Fibroblast of gingiva (primary cell): ENCODE measurements at places on chromosomes 4 and X.

DNA sequence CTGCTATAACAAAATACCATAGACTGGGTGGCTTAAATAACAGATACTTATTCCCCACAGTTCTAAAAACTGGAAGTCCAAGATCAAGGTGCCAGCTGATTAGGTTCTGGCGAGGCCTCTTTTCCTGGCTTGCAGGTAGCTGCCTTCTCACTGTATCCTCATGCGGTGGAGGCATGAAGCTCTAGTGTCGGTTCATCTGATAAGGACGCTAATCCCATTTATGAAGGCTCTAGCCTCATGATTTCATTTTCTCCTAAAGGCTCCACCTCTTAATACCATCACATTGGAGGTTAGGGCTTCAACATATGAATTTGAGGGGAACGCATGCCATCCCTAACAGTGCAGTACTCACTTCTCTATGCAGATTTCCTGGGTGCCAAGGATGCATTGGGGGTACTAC lies 57.9 kb upstream of the STIM2 start:
- DNase-seq: no peak

GRCh38 chr4:118962540-118962939 lies 73.9 kb downstream of the SYNPO2 start:
- no peak for DNase-seq

DNA sequence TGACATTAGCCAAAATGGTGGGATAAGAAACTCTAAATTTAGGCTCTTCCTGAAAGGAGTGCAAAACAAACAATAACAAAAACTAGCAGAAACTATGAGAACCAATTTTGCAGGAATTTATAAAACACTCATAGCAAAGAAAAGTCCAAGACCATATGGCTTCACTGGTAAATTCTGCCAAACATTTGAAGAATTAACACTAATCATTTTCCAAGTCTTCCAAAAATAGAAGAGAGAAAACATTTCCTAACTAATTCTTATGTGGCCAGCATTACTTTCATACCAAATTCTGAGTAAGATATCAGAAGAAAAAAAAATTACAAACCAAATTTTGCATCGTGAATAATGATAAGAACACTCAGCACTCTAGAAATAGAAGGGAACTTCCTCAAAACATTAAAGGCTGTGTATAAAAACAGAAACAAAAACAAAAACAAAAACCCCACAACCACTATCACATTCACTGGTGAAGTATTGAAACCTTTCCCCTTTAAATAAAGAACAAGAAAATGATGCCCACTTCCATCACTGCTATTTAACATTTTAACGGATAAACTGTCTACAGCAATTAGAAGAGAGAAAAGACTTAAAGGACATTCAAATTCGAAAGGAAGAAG lies 524.3 kb upstream of the GALNTL6 start:
- no peak for DNase-seq

DNA sequence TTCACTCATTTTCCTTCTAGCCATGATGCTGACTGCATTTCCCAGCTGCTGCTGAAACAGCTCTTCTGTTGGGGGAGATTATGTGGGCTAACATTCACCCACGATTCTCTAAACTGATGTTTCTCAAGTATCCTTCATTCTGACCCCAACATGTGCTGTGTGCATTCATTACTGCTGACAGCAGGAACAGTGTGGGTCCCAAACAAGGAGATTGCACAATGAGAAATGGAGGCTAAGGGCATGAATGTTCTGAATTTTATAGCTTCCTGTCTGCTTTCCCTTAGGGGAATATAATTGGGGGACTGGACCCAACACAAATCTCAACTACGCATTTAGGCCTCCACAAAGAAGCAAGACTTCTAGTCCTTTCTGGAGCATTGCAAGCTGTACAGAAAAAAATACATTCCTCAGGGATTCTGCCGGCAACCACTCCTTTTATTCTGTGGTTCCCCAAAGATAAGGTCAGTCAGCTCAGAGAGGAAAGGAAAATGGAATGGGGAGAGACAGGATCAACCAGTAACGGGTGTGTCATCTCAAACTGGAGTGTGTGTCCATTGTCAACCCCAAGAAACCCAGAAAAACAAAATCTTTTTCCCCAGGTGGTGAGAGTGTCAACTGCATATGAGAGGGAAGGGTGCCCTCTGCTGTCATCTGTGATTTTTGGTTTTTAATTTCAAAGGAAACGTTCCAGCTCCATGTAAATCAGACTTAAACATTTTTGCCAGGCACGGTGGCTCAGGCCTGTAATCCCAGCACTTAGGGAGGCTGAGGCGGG lies 81.5 kb upstream of the EGFL6 start:
- peak; percentile 88 for DNase-seq

DNA sequence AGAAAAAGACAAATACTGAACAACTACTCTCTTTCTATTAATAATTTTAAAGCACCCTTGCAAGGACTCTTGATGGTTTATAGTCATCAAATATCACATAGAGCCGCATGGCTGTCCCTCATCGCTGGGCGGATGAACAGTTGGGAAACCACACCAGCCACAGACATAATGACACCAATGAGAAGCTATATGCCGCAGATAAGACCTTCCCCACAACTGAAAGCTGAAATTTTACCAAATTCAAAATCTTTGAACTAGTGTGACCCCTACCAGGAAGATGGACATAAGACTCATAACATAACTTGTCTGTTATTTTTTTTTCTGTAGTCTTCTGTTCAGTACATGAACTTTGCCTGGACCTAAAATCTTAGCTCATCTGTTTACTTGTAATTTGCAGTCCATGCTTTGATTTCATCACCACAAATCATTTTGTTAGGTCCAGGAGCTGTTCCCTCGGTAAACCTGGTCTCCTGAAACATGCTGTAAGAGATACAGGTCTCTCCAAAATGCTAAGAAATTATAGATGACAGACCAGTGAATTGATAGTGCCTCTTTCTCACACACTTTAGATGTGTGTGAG lies 157.3 kb upstream of the RAPGEF2 start:
- DNase-seq: no peak

- DNase-seq: no peak
Measured at GRCh38 chr4:103118166-103118565, 18.5 kb upstream of the BDH2 start.

DNA sequence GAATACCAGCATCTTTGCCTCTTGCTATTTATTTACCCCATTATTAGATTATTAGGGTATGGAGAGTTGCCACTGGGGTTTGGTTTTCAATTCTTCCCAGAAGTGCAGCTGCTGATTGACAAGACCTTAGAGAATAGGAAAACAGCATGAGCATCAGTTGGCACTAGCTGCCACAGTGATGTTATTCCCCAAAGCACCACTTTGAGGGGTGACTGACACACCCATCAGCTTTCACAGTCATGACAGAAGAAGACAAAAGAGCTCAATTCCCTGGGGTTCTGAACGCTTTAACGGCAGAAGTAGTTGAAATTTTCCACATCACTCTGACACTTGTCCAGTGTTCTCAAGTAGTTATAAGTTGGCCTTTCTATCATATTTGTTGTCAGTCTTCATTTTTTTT lies 55.0 kb upstream of the NR3C2 start:
- no peak for DNase-seq

- no peak for DNase-seq
Measured at GRCh38 chr4:164765096-164765495, 11.2 kb downstream of the SMIM31 start.

GRCh38 chr4:8353912-8354453 lies 84.4 kb downstream of the HTRA3 start:
- no peak for DNase-seq

- DNase-seq: peak; percentile 13
Measured at GRCh38 chr4:85701861-85702321, 226.9 kb downstream of the ARHGAP24 start.

DNA sequence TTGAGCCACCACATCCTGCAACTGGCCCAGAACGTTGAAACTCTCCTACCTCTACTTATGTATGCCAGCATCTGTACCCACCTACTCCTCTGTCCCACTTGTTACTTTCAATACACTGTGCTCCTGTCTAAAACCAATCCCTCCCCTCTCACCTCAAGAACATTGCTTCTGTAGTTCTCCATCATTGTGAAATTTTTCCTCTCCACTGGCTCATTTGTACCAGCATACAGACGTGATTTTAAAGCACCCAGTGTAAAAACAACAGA lies 25.5 kb upstream of the USO1 start:
- no peak for DNase-seq

DNA sequence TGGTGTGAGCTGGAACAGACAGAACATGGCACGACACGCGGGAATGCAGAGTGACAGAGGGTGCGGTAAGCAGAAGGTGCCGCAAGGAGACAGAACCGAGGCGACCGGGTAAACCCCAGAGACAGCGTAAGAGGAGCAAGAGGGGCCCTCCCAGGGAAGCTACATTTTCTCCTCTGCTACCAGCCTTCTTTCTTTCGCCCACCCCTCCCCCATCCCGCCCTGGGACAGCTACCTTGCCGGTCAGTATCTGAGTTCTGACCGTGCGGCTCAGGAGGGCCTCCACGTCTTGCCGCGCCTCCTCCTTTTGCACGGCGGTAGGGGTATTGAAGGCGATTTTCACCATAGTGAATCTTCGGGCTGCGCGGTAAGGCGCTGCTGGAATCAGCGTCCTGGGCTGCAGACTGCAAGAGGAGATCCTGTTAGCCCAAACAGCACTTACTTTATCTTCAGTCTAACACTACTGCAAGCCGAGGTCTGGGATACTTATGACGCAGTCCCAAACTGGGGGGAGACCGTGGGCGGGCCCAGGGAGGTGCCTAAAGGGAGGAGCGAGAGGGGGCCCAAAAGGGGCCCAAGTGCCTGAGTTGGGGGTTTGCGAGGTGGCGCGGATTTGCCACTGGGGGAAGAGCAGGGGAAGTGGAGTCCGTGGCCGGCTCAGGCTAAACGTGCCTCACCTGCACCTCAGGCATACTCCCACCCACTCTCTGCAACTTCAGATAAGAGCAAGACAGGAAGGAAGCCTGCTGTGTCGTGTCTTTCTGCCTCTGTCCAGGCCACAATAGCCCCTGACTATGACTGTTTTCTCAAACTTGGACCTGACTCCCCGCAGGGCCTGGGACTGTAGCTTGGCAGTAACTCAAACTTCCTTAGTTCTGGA lies at the start of gene ITM2A:
Gene ITM2A, minus strand, starts transcription at position 462 of the 877 bp plus-strand sequence. Its CDS starts 119 bp downstream, at position 343.
- DNase-seq: no peak

DNA sequence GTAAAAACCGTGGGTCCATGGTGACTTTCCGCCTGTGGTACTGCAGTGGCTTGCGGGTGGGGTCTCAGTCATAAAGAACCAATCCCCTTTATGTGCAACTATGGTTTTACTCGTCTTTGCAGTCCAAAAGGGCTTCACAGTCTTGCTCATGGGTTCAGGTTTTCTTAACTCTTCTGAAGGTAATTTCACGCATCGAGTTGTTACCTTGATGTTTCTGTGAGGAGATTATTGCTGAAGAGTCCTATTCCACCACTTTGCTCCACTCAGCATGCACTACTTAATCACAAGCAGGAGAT lies 41.5 kb downstream of the F8 start:
- DNase-seq: no peak

DNA sequence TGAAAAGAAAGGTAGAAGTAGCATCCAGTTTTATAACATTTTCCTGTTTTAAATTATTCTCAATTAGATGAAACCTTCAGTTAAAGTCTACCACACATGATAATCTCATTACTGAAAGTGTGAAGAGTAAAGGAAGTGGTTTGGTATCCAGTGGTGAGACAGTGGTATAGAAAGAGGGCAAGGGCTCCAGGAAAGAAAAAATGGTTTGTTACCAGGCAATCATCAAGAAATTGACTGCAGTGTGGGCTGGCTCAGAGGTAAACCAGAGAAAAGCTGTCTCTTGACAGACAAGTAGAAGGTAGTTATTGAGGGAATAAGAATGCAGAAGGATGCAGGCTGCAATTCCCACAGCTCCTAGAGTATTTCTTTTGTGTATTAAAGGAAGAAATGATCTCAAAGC lies 406.2 kb downstream of the TLL1 start:
- DNase-seq: no peak

DNA sequence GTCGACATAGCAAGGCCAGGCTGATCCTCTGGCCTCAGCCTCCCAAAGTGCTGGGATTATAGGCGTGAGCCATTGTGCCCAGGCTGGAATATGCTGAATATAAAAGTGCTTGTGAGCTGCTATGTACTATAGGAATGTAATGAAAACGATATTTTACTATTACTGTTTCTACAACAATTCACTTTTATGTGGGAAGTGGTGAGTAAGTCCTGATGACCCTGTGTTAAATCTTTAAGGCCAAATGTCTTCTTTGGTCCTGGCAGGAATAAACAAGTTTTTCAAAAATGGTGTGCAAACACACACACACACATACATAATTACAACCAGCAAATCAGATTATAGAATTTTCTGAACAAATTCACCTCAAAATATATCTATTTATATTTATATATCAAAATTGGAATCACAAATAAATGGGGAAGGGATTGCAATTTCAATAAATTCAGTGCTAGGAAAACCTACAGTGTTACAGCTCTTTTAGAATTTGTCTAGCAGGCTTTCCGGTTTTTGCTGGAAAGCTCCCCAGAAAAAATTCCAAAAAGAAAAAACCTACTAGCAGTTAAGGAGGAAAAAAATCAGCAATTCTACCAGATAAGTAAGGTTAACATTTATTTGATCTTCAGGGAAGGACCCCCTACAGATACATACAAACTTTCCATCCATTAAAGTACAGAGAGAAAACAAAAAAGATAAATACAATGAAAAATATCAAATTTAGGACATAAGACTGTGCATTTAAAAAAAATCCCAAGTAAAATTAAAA lies 17.9 kb downstream of the SMIM14 start:
- DNase-seq: no peak

DNA sequence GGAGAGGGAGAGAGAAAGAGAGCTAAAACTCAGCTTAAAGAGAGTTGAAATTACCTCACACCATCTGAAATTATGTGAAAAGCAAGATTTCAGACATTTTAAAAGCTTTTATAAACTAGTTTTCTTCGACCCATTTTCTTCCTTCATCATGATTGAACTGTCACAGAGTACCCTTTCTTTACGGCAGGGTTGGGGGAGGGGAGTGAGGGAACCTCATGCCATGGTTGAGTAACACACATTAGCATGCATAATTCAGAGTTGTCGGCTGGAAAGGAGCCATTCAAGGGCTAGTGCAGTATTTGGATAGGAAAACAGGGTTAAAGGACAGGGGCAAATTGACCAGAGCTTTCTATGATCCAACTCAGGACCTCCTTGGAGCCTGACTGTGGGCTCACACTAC lies 46.2 kb downstream of the PCDH19 start:
- no peak for DNase-seq

DNA sequence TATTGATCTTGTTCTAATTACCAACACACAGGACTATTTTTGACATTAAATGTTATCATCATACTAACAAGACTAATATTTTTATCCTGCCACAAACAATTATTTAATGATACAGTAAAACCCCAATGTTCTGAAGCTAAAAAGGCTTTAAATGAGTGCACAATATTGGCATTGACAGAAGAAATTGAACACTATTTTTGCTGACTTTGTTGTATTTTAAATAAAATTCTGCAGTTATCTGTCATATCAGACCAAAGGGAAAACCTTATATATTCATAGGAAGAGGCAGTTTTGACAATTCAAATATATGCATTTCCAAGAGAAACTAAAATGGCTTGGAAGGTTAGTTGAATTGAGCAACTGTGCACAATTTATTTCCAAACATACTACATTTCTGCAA lies 397.8 kb upstream of the GALNT7 start:
- no peak for DNase-seq
